Inflammatory macrophage (primary cell): ENCODE measurements at places on chromosomes 13 and 19.
A peak's percentile ranks its signal among the peaks of the same experiment; 100 is the strongest.

GRCh38 chr19:42251572-42252358 is 3.2 kb downstream of the ERF start:
- DNase-seq = no peak

GRCh38 chr13:98853771-98854221 is 101.3 kb upstream of the SLC15A1 start:
- no peak for DNase-seq

GRCh38 chr19:35000647-35001501 is 751 bp downstream of the GRAMD1A start:
- DNase-seq = no peak

- DNase-seq = no peak
These were observed 65.5 kb downstream of the TSHZ3 start for GRCh38 chr19:31283701-31284100.

GRCh38 chr13:44833139-44833538 is 156.1 kb downstream of the NUFIP1 start:
- DNase-seq = no peak

DNA sequence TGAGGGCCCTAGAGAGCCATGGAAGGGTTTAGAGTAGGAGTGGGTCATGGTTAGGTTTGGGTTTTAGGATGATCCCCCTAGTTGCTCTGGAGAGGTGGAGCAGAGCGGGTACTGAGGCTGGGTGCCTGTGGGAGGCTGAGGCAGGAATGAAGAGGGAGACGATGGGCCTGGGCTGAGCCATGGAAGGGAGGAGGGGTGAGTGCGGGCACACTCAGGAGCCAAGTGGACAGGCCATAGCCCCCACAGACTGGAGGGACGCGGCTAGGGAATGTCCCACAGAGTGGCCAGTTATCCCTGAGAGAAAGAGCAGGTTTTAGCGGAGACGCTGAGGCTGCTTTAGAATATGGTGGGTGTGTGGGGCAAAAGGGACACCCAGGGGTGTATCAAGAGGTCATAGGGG is 6.0 kb upstream of the CATSPERG start:
- DNase-seq = no peak

GRCh38 chr19:342801-343421 is 1.7 kb downstream of the MIER2 start:
- peak; percentile 95 for DNase-seq

DNA sequence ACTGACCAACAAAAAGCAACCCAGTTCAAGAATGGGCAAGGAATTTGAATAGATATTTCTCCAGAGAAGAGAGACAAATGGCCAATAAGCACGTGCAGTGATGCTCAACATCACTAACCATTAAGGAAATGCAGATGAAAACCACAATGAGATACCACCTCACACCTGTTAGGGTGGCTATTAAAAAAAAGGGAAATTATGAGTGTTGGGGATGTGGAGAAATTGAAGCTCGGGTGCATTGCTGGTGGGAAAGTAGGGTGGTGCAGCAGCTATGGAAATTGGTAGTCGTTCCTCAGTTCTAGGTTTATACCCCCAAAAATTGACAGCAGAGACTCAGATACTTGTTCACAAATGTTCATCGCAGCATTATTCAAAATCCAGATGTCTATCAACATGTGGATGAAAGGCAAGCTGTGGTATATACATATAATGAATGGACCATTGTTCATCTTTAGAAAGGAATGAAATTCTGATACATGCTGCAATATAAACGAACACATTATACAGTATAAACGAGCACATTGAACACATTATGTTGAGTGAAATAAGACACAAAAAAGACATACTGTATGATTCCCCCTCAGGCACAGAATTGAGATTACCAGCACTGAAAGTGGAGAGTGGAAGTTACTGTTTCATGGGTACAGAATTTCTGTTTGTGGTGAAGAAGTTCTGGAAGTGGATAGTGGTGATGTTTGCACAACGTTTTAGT is 927 bp downstream of the CHAMP1 start:
- no peak for DNase-seq

DNA sequence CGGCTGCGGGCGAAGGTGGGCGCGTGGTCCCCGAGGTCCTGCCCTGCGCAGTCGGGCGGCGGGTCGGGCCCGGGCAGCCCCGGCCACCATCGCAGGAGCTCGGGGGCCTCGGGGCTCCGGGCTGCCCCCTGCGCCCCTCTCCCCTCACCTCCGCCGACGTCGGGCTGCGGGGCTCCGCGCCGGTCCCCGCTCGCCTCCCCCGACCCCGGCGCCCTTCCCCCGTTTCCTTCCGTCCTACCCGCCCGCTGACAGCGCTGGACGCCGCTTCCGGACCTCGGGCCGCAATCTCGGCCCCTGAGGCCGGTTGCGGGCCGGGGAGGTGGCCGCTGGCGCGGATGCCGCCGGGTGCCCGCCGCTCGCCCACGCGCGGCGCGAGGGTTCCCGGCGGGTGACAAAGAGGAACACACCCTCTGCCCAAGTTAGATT is 720 bp downstream of the FARP1 start:
- peak; percentile 37 for DNase-seq

DNA sequence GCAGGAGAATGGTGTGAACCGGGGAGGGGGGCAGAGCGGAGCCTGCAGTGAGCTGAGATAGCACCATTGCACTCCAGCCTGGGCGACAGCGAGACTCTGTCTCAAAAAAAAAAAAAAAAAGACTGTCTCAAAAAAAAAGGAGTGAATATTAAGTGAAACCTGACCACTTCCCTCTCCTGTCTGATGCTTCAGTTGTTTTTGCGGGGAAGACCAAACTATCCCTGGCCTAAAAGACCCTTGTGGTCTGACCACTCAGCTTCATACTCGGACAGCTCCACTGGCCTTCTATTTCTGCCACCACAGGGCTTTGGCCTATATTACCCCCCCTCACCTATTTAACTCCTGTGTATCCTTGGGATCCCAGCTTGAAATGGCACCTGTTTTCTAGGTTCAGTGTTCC is 2.3 kb downstream of the CLASRP start:
- DNase-seq = no peak

DNA sequence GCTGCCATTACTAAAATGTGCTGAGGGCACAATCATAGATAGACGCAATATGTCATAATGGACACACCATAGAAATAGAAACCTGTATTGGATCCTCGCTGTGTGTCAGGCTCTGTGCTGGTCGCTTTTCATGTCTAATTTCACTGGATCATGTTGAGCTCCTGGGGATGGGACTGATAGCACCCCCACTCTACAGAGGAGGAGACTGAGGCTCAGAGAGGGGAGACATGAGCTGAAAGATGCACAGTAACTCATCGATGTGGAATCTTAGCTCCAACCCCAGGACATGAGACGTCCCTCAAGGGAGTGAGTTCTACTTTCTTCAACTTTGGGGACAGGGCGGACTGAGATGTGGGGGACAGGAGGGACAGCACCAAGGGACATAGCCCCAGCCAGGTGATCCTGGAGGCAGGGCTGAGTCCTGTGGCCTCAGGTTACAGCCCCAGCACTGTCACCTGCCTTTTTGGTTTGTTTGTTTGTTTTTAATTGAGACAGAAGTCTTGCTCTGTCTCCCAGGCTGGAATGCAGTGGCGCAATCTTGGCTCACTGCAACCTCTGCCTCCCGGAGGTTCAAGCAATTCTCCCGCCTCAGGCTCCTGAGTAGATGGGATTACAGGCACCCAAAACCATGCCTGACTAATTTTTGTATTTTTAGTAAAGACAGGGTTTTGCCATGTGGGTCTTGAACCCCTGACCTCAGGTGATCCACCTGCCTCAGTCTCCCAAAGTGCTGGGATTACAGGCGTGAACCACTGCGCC is 6.6 kb upstream of the GIPC1 start:
- DNase-seq = no peak

GRCh38 chr13:61275736-61276135 is 139.9 kb downstream of the PCDH20 start:
- DNase-seq = no peak

DNA sequence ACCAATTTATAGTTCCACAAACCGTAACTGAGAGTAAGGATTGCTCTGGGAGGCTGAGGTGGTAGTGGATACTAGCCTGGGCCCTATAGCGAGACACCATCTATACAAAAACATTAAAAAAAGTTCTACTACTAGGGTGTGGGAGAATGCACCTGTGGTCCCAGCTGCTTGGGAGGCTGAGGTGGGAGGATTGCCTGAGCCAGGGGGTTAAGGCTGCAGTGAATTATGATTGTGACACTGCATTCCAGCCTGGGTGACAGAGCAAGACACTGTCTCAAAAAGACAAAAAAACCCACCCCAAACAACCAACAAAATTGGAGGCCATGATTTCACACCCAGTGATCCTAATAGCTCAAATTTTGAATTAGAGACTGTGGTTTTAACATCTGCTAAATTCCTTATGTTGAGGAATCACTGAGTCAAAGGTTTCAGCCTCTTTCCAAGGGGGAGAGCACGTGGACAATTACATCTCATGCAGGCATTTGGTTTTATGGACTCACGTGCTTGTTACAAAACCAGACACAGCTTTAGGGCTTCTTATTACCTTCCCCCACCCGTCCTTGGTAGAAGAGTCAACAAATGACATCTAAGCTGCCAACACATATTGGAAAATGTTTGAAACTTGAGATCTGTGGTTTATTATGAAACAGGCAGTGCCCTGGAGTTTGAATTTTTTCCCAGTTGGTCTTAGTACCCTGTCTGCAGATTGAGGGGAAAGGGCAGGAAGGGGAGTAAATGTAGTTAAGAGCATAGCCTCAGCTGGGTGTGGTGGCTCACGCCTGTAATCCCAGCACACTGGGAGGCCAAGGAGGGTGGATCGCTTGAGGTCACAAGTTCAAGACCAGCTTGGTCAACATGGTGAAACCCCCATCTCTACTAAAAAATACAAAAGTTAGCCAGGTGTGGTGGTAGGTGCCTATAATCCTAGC is 18.5 kb downstream of the CYP2A6 start:
- peak; percentile 71 for DNase-seq

DNA sequence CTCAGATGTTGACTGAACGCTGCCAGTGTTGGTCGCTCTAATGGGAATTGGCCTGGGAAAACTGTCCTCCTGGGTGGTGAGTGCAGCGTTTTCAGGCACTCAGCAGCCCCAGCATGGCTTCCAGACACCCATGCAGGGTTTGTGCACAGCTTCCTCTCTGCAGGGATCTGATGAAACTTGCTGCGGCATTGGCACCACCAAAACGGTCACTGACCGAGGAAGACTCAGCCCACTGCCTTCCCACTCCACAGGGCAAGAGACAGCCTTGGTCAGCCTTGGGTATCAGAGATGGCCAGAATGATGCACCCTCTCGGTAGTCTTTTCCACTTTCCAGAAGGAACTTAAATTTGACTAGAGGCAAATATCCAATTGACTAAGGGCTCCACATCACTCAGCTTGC is 398.9 kb downstream of the IRS2 start:
- peak; percentile 91 for DNase-seq

GRCh38 chr13:29498426-29499040 is 97.0 kb downstream of the SLC7A1 start:
- DNase-seq = no peak

- DNase-seq = no peak
These were observed 66.5 kb downstream of the EFNB2 start for GRCh38 chr13:106468744-106469590.
